Transverse colon (tissue), 4 donors: ENCODE measurements at places on chromosomes 6 and 20. TPM values are rescaled to one million over a fixed set of nuclear protein-coding genes. Genes with fewer than 3 reads are reported as not detected.

DNA sequence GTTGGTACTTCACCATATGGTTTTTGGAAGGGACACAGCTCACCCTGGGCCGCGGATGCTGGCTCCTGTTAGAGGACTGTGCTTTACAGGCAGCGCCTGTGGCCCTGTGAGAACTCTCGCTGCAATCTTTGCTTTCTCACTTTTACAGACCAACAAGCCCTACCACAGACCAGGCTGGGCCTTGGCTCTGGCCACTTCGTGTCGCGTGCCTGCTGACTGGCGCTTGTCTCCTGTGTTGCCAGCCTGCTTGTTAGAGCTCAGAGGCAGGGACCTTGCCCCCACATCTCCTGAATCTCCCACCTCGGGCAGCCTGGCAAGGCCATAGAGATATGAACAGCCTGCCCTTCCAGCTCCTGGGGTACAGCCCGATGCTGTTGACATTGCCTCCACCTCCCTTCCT is 56.1 kb downstream of the SYNJ2 start:
- DNase-seq = peak; percentile 6

GRCh38 chr6:39167321-39167720 is 52.3 kb upstream of the SAYSD1 start:
- DNase-seq = no peak

DNA sequence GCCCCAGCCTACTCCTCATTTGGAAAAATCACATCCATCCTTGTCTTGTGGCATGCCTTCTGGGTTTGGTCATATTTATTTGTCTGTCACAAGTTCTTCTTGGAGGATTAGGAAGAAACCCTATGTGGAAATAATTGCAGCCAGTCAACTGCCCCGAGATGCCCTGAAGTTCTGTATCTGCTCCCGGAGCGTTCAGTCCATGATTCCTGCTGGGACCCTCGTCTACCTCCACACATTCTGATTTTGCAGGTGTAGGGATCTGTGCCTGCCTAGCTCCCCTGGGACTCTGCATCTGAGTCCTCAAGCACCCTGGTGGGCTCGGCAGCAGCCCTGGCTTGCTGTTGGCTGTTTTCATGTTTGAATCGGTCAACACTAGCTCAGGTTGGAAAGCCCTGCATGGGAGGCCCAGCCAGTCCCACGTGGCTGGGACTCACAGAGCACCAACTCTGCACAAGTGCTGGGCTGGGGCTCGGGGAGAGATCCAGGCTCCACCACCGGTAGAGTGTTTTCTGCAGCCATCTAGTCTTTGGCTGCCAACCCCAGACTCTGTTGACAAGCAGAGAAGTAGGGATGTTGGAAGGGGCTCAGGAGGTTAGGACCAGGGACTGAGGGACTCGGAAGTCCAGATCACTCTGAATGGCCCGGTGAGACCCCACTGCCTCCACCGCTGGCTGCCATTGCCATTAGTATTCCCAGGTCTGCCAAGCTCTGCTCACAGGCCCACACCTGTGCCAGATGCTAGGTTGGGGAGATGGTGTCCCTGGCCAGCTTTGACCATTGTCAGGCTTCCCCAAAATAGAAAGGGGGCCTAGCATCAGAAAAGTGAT is 183.5 kb upstream of the CST7 start:
- DNase-seq = no peak

DNA sequence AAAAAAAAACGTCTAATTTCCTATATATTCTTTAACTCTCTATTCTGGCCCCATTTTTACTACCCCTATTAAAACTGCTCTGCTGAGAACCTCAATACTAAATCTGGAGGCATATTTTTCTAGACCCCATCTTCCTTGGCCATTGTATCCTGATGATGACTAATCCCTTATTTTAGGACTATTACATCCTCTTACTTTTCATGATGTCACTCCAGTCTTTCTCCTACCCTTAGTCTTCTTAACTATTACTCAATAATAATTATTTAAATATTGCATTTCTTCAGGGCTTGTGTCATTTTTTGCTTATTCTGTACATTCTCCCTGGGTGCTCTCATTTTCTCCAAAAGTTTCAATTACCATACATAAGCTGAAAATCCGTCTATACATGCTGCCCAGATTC is 6.4 kb downstream of the FBXO30 start:
- DNase-seq = no peak

DNA sequence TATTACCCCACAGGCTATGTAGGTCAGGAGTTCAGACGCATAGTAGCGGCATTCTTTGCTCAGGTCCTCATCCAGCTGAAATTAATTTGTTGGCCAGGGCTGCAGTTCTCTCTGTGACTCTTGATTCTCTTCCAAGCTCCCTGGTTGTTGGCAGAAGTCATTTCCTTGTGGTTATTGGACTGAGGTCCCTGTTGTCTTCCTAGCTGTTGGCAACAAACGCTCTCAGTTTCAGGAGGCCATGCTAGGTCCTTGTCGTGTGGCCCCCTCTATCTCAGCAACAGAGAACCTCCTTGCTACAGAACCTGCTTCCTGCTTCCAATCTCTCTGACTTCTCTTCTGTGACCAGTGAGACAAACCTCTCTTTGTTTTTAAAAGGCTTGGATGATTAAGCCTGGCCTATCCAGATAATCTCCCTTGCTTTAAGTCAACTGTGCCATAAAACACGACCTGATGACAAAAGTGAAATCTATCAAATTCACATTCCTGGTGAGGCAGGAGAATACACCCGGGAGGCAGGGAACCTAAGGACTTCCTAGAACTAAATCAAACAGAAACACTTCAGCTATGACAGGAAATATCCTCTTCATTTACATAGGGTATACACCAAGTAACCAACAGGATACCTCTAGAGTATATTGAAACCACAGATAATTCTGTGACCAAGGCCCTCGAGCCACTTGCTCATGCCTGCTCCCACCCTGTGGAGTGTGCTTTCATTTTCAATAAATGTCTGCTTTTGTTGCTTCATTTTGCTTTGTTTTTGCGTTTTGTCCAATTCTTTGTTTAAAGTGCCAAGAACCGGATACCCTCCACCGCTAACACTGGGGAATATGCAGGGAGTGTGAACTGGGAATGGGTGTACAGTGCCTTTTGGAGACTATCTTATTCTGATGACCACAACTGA is 196.0 kb downstream of the BTBD3 start:
- DNase-seq = no peak

DNA sequence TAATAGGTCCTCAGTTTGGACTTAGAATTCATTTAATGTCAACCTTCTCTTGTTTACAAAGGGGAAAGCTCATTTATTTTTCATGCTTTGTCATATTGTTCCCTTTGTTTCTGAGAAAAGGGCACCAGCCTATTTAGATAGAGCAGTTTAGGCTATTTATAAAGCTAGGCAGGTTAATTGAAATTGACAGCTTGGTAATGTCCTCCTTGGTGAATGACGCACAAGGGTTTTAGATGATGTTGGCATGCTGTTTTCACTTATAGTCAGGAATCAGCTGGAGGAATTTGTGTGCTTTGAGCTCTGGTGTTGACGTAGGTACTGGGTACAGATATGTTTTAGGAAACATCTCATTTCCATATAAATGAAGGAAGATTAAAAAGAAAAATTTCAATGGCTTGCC is 45.2 kb downstream of the BCKDHB start:
- no peak for DNase-seq

DNA sequence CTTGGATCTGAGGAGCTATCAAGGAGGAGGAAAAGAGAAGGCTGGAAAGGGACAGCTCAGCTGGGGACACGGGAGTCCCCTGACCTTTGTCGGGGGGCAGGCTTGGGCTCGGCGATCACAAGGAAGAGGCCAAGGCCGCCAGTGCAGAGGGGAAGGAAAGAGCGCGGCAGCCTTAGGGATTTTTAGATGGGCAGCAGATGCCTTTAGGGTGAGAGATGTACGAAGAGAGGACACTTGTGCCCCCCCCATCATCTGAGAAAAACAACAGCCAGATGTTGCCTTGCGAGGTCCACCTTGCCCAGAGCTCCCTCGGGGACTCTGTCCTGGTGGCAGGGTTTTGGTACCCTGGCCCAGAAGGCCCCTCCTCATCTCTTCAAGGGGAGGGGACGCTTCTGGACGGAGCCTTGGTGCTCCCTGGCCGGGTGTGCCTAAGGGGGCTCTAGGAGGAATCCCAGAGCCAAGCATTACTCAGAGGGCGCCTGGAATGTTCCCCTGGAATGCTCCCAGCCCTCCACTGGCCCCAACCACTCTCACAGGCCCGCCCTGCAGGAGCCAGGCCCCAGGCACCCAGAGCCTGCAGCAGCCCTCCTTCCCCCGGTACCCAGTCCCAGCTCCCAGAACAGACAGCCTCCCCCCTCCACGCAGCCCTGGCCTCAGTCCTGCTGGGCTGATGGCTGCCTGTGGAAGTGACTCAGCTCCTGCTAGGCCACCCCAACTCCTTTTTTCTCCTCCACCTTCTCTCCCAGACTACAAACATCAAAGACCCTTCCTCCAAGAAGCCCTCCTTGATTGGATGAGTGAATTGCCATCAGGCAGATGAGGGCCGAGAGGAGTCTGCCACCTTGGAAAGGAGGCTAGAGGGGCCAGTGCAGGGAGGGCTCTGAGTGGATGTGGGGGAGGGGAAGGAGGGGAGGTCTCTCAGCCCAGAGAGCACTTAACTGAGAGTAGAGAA is 1.8 kb downstream of the ADAM33 start:
- DNase-seq = peak; percentile 56

DNA sequence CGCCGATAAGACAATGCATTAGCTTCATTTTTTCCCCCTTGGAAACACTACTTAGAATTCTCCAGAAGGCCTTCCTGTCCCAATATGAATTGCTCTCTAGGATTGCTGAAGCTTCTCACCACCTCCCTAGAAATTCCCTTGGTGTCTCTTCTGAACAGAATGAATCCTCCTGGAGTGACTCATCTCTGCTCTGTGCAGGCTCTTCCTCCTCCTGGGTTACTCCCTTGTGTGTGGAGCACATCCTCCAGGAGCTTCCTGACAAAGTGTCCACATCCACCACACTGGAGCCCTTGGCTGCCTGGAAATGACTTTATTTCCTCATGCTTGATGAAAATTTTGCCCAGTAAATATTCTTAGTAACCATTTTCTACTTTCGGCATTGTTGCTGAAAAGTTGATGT is 54.4 kb downstream of the DTNBP1 start:
- no peak for DNase-seq

GRCh38 chr20:52747845-52748284 is 224.3 kb upstream of the TSHZ2 start:
- no peak for DNase-seq

GRCh38 chr6:75331151-75331550 is 46.6 kb upstream of the TMEM30A start:
- DNase-seq = no peak

DNA sequence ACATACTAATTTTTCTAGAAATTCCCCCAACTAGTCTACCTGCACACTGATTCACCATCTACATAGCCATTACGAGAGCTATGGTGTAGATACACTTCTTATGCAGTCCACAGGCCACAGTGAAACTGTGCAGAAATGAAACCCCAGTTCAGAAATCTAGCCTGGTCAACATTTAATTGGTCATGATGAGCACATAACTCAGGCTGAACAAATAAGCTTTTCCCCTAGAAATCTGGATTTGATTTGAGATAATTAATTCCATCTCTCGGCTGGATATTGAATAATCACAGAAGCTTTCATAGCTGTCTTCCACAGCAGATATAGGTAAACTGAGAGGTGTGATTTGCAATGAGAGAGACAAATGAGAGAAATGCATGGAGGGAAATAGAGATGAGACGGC is 22.6 kb upstream of the TINAG start:
- DNase-seq = no peak

GRCh38 chr6:125781314-125781868 is 9.4 kb upstream of the NCOA7 start:
- peak; percentile 37 for DNase-seq

- DNase-seq = no peak
These were observed 561.3 kb upstream of the JAG1 start for GRCh38 chr20:11235058-11235457.

GRCh38 chr6:15776458-15776980 is 113.7 kb upstream of the DTNBP1 start:
- DNase-seq = no peak

DNA sequence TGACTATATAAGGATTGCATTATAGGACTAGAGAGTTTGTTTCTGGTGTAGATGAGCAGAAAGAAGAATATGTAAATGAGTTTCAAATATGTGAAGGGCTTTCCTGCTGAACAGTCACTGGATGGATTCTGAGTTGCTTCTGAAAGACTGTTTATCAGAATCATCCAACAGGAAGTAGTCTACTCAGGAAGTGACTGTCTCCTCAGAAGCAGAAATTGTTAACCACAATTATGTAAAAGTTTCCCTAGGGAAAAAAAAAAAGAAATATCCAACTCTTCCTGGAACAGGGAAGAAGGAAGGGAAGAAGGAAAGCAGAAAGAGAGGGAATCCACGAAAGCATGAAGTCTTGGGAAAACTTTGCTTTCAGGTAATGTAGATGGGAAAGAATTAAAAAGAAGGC is 138.9 kb downstream of the TENT5A start:
- DNase-seq = no peak

- DNase-seq = no peak
These were observed 225.9 kb downstream of the PTPRT start for GRCh38 chr20:42963796-42964195.

DNA sequence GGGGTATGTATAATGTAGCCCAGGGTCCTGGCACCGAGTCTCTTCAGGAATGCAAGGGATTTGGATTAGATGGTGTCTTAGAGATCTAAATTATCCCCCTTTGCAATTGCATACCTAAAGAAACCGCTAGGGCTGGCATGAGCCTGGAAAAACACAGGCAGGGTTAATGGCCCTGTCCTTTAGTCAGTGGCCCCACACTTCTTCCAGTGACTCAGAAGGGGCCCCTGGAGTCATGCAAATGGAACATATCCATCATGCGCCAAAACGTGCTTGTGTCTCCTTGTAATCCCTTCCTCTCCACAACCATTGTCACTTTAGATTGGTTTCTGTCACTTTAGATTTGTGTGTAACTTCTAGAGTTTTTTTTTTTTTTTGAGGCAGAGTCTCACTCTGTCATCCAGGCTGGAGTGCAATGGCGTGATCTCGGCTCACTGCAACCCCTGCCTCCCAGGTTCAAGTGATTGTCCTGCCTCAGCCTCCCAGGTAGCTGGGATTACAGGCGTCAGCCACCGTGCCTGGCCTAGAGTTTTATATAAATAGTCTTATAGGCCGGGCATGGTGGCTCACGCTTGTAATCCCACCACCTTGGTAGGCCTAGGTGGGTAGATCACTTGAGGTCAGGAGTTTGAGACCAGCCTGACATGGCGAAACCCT is 8.7 kb upstream of the MYBL2 start:
- DNase-seq = no peak

The BACH2 gene
- 3.5 TPM for total RNA-seq

The ACTL10 gene
- not detected for total RNA-seq

The ECT2L gene
- total RNA-seq = not detected

The FAM184A gene
- 3.0 TPM for total RNA-seq

The CALHM6 gene
- 21.7 TPM for total RNA-seq

The GZF1 gene
- total RNA-seq = 23.3 TPM

The ARMC12 gene
- total RNA-seq = not detected

The BHLHE23 gene
- not detected for total RNA-seq

The BNIP5 gene
- 16.0 TPM for total RNA-seq

The ADAM33 gene
- 62.5 TPM for total RNA-seq

The ULBP1 gene
- total RNA-seq = not detected

The OR2J1 gene
- not detected for total RNA-seq

The GGT7 gene
- 13.9 TPM for total RNA-seq

The BLCAP gene
- 134 TPM for total RNA-seq

The CLPSL2 gene
- total RNA-seq = not detected
